ENCODE measurements at places on chromosomes 2 and 18.

DNA sequence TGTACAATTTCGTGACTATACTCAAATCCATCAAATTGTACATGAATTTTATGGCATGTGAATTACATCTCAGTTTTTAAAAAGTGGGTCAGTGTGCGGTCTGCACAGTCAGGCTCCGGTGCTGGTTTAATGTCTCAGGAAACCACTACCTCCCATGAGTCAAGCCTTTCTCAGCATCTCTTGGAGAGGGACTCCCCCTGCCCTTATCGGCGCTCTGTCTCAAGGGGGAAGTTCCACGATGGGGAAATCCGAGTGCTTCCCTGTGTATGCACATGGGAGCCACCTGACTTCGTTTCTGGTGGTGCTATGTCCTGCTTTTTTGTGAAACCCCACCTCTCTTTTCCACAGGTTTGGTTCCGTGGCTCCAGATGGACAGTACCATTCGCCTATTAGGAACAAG is 72.5 kb downstream of the ACOXL start:
- no peak for DNase-seq

DNA sequence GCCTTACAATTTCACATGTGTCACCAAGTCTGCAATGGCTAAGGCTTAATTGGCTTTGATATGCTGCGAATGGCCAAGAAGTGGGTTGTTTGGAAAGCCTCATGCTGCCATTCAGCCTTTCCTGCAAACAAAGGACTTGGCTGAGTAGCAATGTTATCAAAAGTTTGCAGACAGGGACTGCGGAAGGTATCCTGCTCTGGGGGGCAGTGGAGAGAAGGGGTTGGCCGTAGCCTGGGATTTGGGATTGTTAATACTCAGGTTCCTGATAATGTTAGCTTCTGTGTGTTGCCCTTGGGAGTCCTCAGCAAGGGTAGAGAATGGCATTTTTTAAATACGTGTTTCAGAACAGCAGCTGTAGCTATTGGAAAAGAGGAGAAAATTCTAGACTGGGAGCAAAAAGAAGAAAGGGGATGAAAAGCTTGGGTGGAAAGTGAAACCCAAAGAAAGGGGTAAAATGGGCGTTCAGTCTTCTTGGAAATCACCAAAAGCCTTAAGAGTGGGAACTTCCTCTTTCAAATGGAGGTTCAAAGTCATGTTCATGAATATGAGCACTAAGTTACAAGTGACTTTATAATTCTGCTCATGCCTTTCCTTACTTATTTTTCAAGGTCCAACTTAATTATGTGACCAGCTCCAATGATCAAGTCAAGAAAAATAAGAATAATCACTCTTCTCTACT is 325.1 kb downstream of the RNF144A start:
- DNase-seq, result no peak

- no peak for DNase-seq
Observed at GRCh38 chr18:21930177-21930576, 189.6 kb downstream of the MIB1 start.

- DNase-seq, result no peak
Observed at GRCh38 chr2:132691556-132691955, 21.6 kb upstream of the LYPD1 start.

GRCh38 chr2:224836263-224836662 is 120.1 kb upstream of the CCDC195 start:
- DNase-seq, result no peak

DNA sequence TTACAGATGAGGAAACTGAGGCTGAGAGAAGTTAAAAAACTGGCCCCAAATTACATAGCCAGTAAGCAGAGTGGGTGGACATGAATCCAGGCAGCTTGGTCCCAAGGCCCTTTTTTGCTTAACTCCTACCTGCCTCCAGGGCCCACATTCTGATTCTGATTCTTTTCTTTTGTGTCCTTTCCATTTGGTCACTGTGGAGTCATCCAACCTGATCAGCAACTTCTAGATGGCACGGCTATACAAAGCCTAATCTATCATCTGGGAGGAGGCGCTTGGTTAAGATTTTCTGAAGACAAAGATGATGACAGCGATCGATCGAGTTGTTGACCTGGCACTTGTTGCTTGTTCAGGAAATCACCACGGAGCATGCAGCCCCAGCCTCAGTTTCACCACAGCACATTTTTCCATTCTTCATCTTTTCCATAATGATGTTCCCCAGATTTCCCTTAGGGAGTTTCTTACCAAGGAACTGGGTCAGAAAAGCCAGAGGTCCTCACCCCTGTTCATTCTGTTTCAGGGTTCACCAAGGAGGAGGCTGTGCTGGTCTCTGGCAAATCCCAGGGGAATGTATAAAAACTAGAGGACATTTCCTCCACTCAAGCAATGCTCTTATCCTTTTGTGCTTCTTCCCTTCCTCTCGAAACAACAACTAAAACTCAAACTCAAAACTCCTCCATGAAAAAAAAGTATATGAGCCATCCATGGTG is 6.9 kb upstream of the IGFBP2 start:
- DNase-seq, result no peak

GRCh38 chr2:65974067-65974723 is 460.7 kb upstream of the MEIS1 start:
- no peak for DNase-seq

GRCh38 chr2:185202381-185202780 is 536.2 kb upstream of the FSIP2 start:
- DNase-seq, result no peak

DNA sequence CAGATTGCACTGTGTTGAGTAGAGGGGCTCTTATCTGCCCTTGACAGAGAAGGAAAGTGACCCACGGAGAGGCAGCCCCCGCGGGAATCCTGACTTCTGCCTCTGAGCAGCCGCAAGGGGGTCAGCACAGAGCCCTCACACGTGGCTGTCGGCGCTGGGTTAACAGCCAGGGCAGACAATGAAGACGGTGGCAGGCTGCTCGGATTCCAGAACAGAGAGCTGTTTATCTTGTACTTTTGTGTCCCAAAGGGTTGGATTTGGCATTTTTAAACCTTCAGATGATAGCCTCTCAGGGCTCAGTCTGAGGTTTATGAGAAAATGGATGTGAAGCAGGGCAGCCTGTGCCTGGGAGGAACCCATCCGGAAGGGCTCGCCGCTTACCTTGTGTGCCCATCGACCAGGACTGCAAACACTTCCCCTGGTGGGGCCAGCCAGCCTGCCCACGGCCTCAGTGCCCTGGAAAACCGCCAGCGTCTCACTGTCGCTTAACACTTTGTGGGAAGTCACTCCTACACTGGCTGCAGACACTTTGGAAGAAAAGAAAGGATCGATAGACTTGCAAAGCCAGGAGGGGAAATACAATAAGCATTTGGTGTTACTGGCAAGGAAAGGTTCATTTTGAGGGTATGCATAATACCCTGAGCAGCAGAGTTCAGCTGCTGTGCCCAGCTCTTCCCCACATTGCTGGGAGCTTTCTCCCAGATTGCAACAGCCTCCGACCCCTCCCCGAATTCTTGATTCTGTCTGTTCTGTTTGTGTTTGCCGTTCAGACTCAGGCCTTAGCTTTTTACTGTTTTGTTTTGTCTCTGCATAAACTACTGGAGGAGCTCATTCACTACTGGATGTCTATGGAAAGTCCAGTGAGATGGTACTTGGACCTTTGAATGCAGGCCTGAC is 325.3 kb upstream of the MYT1L start:
- no peak for DNase-seq
